ENCODE measurements at places on chromosomes 16 and 17.

GRCh38 chr17:3647769-3648555, 11.4 kb downstream of the CTNS start:
- DNase-seq: peak; percentile 73

DNA sequence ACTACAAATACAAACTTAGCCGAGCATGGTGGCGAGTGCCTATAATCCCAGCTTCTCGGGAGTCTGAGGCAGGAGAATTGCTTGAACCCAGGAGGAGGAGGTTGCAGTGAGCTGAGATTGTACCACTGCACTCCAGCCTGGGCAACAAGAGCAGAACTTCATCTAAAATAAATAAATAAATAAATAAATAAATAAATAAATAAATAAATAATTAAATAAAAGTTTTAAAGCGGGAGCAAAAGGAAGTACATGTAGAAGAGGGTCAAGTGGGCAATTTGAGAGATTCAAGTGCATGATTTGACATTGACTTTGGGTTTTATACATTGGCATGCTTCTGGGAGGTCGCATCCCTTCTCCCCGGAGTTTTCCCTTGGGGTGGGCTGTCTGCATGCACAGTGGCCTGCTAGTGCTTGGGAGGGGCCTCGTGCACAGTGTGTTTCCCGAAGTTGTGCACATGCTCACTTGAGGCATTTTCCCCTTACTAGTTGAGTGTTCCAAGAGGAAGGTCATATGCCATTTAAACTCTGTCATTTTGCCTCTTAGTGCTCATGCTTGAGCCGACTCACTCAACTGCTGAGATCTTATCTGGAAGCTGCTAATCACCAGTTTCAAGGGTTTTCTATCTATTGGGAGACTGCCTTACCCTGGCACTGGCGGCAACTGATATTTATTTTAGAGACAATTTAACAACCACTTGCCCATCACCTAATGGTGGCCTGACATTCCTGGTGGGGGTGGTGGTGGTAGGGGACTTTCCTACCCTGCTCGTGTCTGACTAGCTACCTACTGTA, 193.2 kb upstream of the MPHOSPH6 start:
- no peak for DNase-seq

GRCh38 chr16:51982715-51983680, 563.9 kb downstream of the TOX3 start:
- peak; percentile 66 for DNase-seq

- no peak for DNase-seq
These were observed 47.4 kb downstream of the PECAM1 start for GRCh38 chr17:64343071-64343774.

DNA sequence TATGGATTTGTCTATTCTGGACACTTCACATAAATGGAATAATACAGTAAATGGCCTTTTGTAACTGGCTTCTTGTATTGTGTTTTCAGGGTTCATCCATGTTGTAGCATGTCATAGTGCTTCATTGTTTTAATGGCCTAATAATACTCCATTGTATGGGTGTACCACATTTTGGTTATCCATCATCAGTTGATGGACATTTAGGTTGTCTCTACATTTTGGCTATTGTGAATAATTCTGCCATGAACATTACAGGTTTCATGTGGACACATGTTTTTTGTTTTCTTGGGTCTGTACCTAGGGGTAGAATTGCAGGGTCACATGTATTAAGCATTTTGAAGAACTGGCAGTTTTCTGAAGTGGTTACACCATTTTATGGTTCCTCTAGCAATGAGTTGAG, 223.5 kb upstream of the CACNG5 start:
- DNase-seq: no peak

All from small intestine (tissue), 16 donors.